ENCODE measurements at places on chromosomes 5 and 9. TPM values are rescaled to one million over a fixed set of nuclear protein-coding genes. Genes with fewer than 3 reads are reported as not detected.

ZBTB6 gene
- polyA plus RNA-seq, result 9.6 TPM

ALDH1A1 gene
- polyA plus RNA-seq, result 35.0 TPM

GARIN3 gene
- polyA plus RNA-seq, result not detected

RANBP6 gene
- 17.2 TPM for polyA plus RNA-seq

PCSK5 gene
- polyA plus RNA-seq, result 11.8 TPM

FAM163B gene
- 0.16 TPM for polyA plus RNA-seq

CDH6 gene
- 3.0 TPM for polyA plus RNA-seq

DNA sequence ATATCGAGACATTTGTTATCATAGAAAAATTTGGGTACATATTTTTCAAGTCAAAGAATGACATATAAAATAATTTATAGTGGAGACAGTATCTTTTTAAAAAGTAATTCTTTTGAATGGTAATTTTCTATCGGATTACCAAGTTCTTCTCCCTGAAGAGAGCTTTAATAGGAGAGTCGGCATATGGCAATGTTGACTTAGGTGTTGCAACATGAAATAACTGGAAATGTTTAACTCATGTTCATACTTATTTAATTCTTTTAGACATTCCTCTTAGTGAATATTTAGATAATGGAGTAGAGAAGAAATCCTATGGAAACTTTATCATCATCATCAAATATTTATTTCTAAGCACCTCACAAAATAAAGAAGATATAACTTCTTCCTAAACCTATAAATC lies 118.2 kb upstream of the CTNND2 start:
- DNase-seq, result no peak

DNA sequence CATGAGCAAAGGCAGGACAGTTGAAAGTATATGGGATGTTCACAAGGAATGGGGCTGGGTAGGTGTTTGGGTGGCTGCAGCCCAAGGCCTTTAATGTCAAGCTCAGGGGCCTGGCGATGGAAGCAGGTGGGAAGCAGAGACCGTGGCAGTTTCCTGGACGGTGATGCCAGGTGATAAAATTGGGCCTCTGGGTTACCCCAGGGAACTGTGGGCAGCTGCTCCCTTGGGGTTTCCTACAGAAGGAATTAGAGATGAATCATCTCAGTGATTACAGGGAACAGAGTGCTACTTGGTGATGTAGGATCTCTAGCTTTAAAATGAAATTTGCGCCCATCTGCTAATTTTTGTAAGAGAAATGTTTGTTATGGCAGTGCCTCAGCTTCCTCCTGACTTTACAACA lies 39.2 kb downstream of the TSTD2 start:
- no peak for DNase-seq

- DNase-seq, result no peak
Observed at GRCh38 chr5:5318426-5319190, 103.9 kb upstream of the ICE1 start.

DNA sequence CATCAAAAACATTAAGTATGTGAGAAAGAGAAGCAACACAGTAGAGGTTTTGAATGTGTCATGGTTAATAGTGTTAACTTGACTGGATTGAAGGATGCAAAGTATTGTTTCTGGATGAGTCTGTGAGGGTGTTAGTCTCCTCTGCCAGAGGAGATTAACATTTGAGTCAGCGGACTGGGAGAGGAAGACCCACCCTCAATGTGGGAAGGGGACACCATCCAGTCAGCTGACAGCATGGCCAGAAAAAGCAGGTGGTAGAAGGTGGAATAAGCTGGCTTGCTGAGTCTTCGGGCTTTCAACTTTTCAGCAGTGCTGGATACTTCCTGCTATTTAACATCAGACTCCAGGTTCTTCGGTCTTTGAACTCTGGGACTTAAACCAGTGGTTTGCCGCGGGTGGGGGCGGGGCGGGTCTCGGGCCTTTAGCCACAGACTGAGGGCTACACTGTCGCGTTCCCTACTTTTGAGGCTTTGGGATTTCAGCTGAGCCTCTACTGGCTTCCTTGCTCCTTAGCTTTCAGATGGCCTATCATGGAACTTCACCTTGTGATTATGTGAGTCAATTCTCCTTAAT lies 309.9 kb upstream of the ST8SIA4 start:
- DNase-seq, result no peak

DNA sequence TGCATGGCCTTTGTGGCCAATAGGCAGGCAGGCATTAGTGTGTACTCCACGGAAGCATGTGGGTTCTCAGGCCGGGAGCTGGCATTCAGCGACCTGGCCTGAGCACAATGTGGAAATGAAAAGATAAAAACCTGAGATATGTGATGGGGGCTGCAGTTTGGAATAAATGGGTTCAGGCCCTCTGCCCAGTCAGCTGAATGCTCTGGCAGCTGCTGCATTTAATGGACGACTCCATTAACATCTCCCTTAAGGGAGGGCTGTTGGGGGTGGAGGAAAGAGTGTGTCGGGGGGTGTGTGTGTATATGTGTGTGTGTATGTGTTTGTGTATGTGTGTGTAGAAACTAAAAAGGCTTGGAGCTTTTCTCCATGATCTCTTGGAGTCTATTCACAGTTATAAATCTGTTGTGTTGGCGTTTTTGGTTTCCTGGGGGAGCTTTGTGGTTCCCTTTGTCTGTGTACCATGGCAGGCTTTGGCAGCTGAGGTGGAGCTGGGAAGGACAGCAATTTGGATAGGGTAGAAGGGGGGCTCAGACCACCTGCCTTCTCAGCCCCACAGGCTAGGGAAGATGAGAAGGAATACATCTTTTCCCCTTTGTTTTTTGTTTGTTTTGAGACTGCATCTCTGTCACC lies 27.3 kb upstream of the HSPA9 start:
- no peak for DNase-seq

GRCh38 chr5:141934099-141934844 lies 10.6 kb downstream of the DELE1 start:
- DNase-seq, result no peak

GRCh38 chr5:133274597-133274935 lies 222.8 kb downstream of the HSPA4 start:
- no peak for DNase-seq

GRCh38 chr5:154646745-154647113 lies 108.4 kb upstream of the LARP1 start:
- no peak for DNase-seq

DNA sequence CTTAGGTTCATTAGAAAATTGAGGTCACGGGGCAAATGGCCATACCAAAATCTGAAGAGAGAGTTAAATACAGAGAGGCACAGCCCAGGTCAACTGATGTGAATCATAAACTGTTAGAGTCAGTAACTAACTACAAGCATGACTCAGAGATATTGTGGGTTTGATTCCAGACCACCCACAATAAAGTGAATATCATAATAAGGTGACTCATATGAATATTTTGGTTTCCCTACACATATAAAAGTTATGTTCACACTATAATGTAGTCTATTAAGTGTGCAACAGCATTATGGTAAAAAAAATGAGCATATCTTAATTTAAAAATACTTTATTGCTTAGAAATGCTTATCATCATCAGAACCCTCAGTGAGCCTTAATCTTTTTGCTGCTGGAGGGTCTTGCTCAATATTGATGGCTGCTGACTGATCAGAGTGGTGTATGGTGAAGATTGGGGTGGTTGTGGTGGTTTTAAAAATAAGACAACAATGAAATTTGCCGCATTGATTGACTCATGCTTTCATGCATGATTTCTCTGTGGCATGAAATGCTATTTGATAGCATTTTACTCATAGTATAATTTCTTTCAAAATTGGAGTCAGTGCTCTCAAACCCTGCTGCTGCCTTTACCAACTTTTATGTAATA lies 53.1 kb upstream of the EDIL3 start:
- DNase-seq, result no peak

- no peak for DNase-seq
Observed at GRCh38 chr5:41748631-41749030, 121.6 kb downstream of the OXCT1 start.

GRCh38 chr5:122915717-122916461 lies 70.5 kb downstream of the SNX24 start:
- DNase-seq, result peak; percentile 9

DNA sequence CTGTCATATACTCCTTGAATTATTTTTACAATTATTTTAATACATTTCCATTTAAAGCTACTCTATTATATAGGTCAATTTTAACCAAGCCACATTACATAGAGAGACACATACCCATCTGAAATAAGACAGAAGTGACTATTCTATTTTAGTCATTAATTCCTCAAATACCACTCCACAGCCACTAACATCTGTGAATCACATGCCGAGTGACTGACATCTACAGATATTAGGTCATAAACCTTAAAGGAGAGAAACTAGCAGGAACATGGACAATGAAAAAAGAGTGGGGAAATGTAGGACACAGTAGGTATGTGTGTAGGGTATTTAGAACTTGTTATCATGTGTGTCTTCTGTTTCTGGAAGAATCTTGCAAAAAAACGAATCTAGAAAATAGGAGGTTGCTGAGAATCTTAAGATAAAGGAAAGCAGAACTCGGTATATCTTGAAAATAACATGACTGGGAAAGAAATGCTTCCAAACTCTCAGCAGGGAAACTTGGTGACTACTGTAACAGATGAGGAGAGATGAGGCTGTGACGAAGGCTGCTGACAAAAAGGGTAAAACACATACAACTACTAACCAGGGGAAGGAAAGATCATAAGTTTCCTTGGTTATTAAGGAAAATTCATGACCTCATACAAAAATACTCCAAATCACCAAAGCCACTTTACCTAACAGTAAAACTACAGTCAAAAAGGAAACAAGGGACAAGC lies 84.6 kb downstream of the PLPP1 start:
- DNase-seq, result no peak

DNA sequence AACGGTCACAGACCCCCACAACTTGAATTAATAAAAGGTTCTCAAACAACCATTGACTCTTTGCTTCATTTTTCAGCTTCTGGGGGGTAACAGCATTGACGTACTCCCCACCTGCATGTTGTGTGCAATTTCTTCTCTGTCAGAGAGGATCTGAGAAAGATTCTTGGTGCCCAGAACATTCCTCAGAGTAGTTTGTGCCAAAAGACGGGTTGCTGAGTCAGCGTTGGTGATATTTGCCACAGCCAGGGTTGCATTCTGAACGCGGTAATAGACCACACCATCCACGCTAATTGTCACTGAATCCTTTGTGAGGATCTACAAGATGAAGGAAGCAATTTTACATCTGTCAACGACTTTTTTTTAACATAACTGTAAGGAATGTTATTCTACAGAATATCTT lies 21.0 kb downstream of the STOM start:
- DNase-seq, result no peak

DNA sequence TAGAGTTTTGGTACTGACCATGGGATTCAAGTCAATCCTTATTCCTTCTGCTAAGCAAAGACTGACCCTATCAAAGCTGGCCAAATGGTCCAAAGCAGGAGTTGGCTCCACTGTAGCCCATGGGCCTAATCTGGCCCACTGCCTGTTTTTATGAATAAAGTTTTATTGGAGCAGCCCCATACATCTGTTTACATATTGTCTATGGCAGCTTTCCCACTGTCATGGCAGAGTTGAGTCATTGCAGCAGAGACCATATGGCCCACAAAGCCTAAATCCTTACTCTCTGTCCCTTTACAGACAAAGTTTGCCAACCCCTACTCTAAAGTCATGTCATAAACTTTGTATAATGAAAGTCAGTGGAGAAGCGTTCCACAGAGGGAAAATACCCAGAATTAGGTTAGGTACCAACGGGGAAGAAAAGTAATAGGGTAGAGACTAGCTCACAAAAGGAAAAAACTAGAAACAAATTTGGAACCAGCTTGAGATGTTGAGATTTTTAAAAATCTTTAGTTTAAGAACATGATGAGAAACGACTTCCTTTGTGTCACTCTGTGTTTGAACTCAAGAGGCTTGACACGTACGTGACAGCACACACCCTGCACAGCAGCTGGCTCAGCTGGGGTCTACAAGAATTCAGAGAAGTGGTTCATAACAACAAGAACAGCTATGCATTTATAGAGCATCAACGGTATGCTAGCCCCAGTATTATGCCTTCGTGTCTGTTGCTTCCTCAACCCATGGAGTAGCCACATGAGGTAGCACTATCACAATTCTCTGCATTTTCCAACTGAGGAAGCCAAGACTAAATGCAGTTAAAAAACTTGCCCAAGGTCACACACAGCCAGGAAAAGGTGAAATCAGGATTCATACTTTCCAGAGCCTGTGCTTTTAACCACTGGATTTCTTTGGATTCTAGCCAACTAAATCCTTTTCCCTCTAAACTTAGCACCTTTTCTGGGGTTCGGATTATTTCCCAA lies 198.9 kb upstream of the WWC1 start:
- DNase-seq, result no peak

GRCh38 chr5:137659209-137659608 lies 76.7 kb downstream of the KLHL3 start:
- no peak for DNase-seq

DNA sequence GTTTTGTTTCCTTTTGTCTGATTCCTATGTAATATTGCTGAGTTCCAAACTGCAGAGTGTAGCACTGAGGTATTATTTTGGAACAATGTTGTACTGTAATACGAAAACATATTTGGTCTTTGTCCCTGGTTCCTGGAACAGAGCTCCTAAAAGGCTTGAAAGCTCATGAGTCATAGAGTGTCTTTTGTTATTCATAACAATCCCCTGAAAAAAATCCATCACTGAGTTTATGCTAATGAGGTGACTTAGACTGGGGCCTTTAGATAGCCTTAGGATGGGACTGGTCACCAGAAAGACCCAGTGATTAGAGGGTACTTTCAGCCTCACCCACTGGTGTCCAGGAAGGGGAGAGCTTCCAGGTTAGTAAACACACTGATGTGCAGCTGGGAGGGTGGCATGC lies 132.7 kb upstream of the POU5F2 start:
- DNase-seq, result no peak

DNA sequence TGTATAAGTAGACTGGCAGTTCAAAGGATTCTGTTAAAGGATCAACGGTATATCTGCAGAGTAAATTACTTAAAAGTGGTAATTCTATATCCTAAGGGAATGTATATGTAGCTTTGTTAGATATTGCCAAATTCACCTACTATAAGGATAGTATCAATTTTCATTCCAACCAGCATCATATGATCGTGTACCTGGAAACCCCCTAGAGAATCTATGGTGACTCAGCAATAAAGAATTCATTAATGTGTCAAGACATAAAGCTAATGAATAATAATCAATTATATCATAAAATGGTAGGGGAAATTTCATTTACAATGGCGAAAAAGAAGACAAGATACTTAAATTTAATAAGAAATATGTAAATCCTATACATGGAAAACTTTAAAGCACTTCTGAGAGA lies 234.1 kb upstream of the ACTBL2 start:
- DNase-seq, result no peak

- no peak for DNase-seq
Observed at GRCh38 chr5:176528301-176528700, 8.9 kb downstream of the RNF44 start.

GRCh38 chr9:77175151-77175550 lies 2.2 kb upstream of the VPS13A start:
- DNase-seq, result no peak

GRCh38 chr9:6827439-6828145 lies 69.8 kb downstream of the KDM4C start:
- peak; percentile 11 for DNase-seq

DNA sequence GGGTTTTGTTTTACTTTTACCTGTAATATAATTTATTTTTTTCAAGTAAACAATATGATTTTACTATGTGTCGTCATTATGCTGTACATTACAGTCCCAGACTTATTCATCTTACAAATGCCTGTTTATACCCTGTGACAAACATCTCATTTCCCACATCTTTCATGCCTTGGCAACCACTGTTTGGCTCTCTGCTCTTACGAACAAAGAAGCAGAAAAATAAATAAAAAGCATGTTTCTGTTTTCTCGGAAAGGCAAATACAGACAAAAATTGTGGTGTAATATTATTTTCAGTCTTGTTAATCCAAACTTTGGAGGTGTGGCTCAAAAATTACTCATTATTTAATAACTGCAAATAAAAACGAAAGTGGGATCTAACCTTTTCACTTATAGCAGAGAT lies 393.0 kb downstream of the CDH12 start:
- no peak for DNase-seq
